Stimulated activated CD8-positive, alpha-beta memory T cell treated with anti-CD3 and anti-CD28 coated beads, Interleukin-15, amount 100 ng/mL, for 24 hours (primary cell): ENCODE measurements at places on chromosomes 6 and 20.

DNA sequence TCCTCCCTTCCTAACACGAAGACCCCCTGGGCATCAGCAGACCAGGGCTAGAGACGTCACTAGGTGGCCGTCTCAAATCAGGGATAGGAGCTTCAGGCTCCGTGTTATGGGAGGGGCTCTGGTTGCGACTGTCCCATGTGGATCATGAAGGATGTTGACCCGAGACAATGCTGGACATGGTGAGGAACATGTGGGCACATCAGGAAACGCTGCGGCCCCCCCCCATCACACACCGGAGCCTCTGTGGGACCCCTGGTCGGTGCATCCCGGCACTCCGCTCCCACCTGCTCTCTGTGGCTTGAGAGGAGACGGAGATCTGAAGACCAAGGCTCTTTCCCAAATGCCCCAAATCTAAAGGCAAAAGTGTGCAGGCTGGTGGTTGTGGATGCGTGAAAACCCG is 54.2 kb downstream of the DACT2 start:
- no peak for DNase-seq

- no peak for DNase-seq
These were observed 17.2 kb downstream of the CHMP4B start for GRCh38 chr20:33828326-33828844.

DNA sequence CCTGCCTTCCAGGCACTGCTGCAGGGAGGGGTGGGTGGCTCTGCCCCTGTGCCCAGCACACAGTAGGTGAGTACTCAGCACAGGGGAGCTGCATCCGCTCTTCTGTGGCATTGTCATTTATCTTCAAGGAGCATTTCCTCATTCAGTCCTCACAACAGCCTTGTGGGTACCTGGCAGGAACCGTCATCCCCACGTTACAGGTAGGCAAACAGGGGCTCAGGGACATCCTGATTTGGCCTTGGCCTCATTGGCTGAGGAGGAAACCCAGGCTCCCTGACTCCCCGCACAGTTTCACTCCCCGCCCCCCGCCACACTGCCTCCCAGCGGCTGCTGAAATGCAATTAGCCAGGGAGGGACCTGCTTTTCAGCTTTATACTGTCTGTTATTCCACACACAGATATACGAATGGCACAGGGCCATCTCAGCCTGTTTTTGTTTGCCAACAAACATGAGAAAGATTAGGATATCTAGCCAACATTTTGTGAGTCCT is 24.2 kb upstream of the PNPLA1 start:
- no peak for DNase-seq

GRCh38 chr20:25158043-25158442 is 37.5 kb upstream of the ENTPD6 start:
- DNase-seq: no peak

GRCh38 chr6:7041511-7042026 is 66.2 kb upstream of the RREB1 start:
- no peak for DNase-seq

GRCh38 chr20:4813076-4813862 is 91.6 kb downstream of the PRND start:
- DNase-seq: no peak

GRCh38 chr6:32589596-32590449 is at the start of gene HLA-DRB1:
TSS of gene HLA-DRB1 (minus strand) at chr6:32589848. CDS start at chr6:32589742, 106 bp downstream.
- no peak for DNase-seq

- no peak for DNase-seq
These were observed 104.5 kb downstream of the SMLR1 start for GRCh38 chr6:130931683-130932082.

GRCh38 chr20:22001886-22002285 is 296.4 kb downstream of the PAX1 start:
- no peak for DNase-seq

DNA sequence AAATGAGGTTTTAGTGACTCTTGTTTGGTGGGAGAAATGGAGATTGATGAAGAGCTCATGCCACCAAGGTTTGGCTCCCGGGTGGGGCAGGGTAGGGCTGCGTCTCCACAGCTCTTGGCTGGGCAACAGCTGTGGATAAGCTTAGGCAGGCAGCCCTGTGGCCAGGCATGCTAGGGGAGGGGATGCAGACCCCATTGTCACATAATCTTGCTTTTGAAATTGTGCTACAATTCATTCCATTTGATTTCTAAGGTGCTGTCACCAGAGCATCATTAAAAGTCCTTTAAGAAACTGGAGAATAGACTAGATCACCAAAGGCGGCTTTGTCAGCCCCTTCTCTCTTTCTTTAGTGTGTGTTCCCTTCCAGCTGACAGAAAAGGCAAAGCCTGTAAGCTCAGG is 574.2 kb upstream of the JAG1 start:
- no peak for DNase-seq

- DNase-seq: no peak
These were observed 34.5 kb downstream of the SYTL3 start for GRCh38 chr6:158684311-158684710.

- no peak for DNase-seq
These were observed 72.2 kb upstream of the PTCHD4 start for GRCh38 chr6:48183178-48183577.

DNA sequence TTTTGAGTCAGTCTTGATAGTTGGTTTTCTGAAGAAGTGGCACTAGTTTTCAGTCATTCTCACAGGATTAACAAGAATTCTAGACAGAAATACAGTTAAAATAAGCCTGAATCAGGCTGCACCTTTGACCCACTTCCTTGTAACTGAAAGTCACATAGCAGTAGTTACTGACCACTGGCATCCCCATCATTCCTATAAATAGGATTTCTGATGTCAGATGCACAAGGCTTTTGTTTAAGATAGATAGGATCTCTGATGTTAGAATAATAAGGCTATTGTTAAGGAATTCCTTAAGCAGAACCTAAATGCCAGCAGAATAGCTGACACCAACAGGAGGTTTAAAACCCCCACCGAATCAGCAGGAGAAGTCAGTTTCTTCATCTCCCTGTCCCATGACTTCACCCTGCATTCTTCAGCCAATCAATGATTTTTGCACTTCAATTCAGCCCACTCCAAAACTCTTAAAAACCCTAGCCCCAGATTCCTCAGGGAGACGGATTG is 30.6 kb upstream of the ZBTB24 start:
- DNase-seq: no peak

DNA sequence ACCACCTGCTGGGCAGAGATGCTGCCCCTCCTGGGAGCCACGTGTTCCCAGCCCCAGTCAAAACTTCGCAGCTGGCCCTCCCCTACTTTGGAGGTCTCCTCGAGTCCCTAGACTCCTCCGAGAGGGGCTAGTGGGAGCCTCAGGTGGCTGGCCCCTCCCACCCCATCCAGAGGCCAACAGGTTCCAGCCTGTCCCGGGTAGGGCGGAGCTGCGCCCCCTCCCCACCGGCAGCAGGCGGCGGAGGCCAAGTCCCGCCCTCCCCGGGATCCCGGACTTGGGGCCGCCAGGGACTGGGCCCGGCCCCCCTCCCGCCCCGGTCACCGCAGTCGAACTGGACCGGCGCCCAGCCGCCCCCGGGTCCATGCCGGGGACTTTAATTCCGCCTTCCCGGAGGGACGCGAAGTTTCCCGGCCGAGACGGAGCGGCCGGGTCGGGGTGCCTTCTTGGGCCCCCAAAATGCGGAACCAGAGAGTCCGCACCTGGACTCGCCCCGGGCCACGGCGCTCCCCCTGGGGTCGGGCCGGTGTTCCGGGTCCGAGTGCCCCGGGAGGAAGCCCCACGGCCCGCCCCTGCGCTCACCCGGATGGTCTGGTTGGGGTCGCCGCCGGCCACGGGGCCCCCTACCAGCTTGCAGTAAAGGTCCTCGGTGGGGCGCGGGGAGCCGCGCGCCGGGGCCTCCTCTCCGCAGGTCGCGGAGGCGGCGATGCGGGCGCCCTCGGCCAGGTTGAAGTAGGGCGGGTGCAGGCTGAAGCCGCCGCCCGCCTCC is 559 bp downstream of the LAMA5 start:
- DNase-seq: no peak

DNA sequence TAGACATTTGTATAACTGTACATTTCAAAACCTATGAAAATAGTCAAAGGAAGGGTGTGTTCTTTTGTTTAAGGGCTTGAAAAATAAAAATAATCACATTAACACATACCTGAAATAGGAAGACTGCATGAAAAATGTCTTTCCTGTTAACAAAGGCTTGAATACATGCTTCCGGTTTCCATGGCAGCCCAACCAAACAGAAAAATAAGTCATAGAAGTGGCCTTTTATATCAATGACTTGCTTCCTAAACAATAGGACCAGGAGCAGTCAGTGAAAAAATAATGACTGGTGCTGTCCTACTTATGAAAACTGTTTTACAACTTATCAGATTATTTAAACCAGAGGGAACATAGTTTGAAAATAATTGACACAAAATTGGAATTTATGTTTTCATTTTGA is 412.6 kb upstream of the PLCB4 start:
- DNase-seq: no peak

GRCh38 chr20:23325107-23325506 is 25.5 kb upstream of the NXT1 start:
- DNase-seq: no peak

DNA sequence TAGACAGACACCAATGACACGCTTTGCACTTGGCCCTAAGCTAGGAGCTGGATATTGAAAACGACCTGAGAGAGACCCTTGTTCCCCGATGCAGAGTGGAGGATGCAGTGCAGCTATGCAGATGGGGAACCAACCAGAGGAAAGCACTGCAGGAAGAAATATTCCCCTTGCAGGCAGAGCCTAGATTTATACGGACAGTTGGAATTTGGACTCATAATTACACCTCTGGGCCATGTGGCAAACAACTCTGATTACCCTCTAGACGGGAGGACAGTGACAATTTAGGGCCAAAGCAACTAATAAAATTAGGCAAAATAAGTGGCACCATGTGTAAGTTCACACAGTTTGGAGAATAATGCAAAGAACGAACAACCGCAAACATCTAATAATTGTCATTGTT is 12.3 kb downstream of the PMEPA1 start:
- no peak for DNase-seq

GRCh38 chr6:163188746-163189145 is 225.8 kb upstream of the QKI start:
- no peak for DNase-seq

- DNase-seq: no peak
These were observed 12.3 kb upstream of the ZNF165 start for GRCh38 chr6:28068067-28068466.

DNA sequence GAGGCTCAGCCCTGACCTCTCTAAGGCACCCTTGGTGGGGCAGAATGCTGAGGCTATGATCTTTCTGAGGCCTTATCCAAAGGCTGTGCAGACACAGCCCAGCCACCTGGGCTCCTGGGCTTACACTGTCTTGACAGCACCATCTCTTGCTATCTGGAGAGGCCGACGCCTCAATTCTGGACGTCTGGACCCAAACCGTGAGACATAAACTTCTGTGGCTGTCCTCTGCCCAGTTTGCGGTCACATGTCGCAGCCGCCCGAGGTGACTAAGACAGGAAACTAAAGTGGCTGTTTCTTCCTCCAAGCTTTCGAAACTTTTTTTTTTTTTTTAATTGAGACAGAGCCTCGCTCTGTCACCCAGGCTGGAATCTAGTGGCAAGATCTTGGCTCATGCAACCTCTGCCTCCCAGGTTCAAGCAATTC is 49.3 kb downstream of the PRR18 start:
- no peak for DNase-seq

GRCh38 chr20:52972190-52972937 is at the start of gene TSHZ2:
TSS of gene TSHZ2 (plus strand) at chr20:52972358. CDS start at chr20:52973294, 936 bp downstream.
- no peak for DNase-seq

- peak; percentile 82 for DNase-seq
These were observed at the start of gene MTCH1 for GRCh38 chr6:36985808-36986703. TSS of gene MTCH1 (minus strand) at chr6:36986196. CDS start at chr6:36986173, 23 bp downstream.

GRCh38 chr6:113825781-113826180 is 31.4 kb upstream of the MARCKS start:
- DNase-seq: no peak

DNA sequence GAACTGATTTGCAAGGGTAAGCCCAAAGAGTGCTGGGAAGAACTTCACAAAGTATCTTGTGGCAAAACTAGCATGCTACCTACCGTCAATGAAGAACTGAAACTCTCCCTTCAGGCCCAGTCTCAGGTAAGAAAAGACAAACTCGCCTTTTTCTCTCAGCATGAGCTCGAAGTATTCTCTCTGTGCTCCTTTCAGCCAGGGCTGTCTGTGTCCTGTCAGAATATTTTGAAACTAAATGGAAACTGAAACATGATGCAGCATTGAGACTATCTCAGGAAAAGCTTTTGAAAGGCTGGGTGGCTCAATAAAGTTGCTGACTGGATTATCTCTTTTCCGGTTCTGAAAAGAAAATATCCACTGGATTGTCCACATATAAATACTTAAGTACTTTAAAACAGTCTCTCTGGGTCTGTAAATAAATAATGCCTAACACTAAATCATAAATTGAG is 696 bp downstream of the CALHM5 start:
- no peak for DNase-seq

DNA sequence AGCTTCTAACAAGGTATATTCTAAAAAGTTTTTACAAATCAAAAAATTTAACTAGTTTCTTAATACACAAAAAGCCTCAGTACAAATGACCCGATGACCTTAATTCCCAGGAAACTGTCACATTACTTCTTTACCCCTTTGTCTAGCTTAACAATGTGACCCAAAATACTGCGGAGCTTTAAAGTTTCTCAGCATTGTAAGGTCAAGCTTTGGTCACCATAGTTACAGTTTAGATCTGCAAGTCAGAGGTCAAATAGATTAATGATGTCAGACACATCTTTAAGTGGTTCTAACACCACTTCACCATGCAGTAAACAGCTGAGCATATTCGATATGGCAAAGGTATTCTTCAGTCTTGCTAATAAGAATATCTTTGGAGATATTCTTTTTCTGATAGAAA is 36.8 kb upstream of the FLRT3 start:
- DNase-seq: no peak

GRCh38 chr6:7332090-7332745 is 19.2 kb upstream of the SSR1 start:
- no peak for DNase-seq

GRCh38 chr20:25077610-25078169 is 4.3 kb downstream of the VSX1 start:
- no peak for DNase-seq

DNA sequence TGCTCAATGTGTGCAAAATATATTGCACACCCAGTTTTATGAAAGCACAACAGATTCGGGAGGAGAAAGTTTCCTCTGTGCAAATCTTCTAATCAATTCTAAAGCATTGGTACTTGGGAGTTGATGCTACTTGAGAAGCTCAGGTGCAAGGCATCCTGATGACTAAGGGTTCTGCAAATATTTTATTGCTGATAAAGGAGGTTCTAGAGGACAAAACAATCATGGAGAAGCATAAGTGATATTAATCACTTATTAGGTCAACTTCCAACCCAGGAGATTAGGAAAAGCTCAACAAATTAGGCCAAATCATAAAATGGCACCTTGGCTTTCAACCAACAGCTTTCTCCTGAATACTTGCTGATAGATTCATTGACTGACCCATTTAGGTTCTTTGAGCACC is 27.1 kb downstream of the CYP24A1 start:
- DNase-seq: no peak

GRCh38 chr6:84618046-84618752 is 146.2 kb downstream of the TBX18 start:
- no peak for DNase-seq

GRCh38 chr6:15439410-15440025 is 193.6 kb downstream of the JARID2 start:
- no peak for DNase-seq

GRCh38 chr6:168858926-168859325 is 394.7 kb downstream of the THBS2 start:
- DNase-seq: no peak

GRCh38 chr20:542777-543368 is 717 bp downstream of the CSNK2A1 start:
- DNase-seq: no peak
